Fibroblast of skin of right quadriceps (primary cell): ENCODE measurements at places on chromosomes 3 and 15.

DNA sequence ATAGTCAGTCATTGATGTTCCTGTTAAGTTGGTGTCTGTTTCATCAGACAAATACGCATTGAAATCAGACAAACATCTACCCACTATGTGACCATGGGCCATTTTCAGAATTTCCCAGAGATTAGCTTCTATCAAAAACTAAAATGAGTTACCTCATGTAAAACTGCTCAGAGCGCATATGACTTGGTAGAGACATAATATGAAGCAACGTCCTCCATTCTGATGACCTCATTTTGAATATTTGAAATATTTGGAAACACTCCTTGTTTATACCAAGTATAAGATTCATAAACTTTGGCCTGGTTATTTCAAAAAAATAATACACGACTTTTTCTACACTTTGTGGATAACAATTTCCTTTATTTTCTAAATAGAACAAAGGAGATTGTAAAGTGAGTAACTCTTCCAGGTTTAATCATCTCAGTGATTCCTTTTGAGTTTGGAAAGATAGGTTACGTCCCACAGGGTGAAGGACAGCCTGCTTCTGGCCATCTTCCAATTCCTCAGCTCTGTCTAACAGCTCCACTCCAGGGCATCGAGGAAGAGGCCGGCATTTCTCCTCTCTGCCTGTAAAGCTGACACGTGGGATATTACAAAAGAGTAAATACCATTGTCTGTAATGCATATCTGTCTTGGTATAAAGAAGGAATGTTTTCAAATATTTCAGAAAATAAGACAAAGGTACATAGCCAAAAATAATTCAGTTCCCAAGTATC is 122.6 kb downstream of the CADM2 start:
- DNase-seq = peak; percentile 8

- no peak for DNase-seq
Observed at GRCh38 chr3:17329927-17330326, 412.5 kb downstream of the TBC1D5 start.

DNA sequence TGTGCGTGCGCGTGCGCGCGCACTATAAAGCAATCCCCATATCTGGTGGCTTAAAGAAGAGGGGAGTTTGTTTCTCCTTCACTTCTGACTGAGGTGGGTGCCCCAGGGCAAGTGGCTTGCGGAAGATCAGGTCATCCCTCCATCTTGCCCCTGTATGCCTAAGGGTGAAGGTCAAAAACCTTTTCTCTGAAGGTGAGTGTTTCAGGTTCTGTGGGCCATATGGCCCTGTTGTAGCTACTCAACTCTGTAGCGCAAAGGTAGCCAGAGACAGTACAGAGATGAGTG is 5.5 kb downstream of the ABTB1 start:
- no peak for DNase-seq

- DNase-seq = peak; percentile 98
Observed at GRCh38 chr3:15647611-15648167, 46.1 kb downstream of the BTD start.

- no peak for DNase-seq
Observed at GRCh38 chr3:177512945-177513814, 315.9 kb upstream of the TBL1XR1 start.

DNA sequence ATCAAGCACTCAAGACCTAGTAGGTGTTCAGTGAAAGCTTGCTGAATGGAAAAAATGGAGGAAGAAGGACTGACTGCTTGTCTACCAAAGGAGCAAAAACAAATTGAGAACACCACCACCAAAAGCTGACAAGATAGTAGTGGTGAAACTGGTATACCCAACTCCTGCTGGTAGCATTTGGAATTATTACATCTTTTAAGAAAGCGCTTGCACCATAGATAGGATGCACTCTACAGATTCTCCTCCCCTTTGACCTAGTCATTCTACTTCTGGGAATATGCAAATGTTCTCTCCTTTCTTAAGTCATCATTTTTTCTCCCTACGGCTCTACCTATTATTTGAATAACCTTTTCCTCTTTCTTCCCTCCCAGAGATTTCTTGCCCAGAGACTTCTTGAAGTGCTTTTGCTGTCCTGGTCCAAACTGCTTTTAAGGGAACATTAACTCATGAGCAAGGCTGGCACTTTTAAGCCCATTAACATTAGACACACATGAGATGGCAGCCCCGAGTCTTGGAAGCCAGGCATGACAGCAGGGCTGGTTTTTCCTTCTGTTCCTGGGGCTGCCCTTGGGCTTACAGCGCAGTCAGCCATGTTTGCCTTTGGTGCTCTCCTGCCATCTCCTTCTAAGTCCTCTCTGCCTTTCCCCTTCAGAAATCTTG is 75.0 kb upstream of the TLE3 start:
- no peak for DNase-seq
